Kasumi-1 (cell line): ENCODE measurements at places on chromosomes 4 and X.

GRCh38 chrX:16573781-16574180 is 76.2 kb upstream of the S100G start:
- DNase-seq: no peak

DNA sequence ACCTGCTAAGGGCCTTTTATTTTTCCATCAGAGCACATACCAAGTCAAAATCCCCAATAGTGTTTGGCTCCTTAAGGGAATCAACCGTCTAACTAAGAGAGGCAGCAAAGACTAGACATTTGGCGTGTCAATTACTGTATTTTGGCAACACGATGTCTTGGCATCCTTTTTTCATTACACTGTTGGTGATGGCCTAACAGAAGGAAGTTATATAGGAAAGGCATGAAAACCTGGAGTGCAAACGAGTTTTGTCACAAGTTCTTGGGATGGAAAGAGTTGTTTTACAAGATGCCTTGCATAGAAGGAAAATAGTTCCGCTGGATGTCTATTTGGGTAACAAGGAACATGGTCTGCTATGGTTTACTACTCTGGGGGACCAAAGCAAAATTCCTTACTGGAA is 119.2 kb upstream of the TTC29 start:
- DNase-seq: no peak

GRCh38 chr4:5186271-5187064 is 135.2 kb downstream of the STK32B start:
- DNase-seq: no peak

DNA sequence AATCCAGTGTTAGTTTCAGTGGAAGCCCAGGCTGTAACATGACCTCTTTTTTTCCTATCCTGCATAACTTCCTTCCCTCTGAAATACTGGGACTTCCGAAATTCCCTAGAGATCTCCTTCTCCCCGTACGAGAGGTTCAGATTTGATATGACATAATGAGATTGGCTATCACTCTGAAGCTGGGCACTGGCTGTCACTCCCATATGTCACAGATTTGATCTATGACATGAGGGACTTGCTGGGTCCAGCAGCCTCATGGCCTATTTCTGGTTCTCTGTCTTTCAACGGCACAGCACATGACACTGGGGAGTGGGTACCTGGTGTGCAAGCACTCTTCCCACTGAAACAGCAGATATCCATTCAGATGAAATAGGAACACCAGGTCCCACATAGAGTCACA is 36.7 kb downstream of the PF4 start:
- no peak for DNase-seq

- DNase-seq: no peak
These were observed 74.4 kb downstream of the RNF150 start for GRCh38 chr4:141058591-141059512.

DNA sequence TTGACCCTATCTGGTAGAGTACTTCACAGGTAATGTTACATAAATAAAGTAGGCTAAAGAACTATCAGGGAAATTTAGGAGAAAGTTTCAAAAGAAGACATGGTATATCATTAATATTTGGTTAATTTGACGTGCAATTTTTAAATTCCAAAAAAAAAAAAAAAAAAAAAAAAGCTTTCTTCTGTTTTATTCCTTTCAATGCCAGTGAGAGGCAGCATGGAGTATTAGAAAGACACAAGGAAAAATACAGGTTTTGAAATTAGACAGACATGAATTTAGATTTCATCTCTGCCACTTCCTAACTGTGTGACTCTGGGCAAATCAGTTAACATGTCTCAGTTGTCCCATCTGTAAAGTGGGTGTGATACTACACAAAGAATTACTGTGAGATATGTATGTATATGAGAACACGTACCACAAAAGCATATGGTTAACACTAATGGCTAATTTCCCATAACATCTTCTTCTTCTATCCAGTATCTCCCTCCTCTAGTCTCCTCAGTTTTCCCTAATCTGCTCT is 132.5 kb downstream of the GPC3 start:
- DNase-seq: no peak

DNA sequence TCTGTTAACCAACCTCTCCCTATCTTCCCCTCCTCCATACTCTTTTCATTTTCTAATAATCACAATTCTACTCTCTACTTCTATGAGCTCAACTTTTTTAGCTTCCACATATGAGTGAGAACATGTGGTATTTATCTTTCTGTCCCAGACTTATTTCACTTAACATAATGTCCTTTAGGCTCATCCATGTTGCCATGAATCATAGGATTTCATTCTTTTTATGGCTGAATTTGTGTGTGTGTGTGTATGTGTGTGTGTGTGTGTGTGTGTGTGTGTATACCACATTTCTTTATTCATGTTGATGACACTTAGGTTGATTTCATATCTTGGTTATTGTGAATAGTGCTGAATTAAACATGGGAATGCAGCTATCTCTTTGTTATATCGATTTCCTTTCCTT is 37.4 kb downstream of the RUFY3 start:
- DNase-seq: no peak

DNA sequence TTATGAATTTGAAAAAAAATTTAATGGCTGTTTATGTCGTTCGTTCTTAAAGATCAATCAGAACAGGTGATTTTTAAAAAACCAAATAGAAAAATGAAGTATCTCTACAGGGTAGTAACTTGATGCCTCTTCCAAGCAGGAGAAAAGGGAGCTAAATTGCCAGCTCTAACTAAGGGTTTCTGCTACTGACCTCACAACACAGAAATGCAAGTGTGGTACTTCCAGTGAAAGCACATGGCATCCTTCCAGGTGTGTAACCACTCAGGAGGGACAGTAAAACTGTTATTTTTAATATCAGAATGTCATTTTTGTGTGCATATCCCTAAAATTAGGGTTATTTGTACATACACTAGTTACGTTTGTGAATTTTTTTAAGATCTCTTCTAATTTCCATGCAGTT is 116.8 kb upstream of the ZCCHC13 start:
- DNase-seq: no peak

- no peak for DNase-seq
These were observed 1190.2 kb upstream of the AGA start for GRCh38 chr4:178632415-178632814.

DNA sequence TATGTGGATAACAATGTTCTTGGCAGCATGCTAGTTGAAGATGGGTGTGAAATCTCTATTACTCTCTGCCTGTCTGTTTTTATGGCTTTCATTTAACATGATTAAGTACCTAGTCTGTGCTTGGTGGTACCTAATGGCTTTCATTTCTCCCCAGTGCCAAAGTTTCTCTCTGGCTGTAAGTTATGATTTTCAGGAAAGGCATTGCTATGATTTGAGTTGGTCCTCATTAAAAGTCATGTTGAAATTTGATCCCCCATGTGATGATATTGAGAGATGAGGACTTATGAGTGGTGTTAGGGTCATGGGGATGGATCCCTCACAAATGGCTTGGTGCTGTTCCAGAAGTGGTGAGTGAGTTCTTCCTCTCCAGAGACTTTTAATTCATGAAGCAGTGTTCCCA is 162.4 kb upstream of the IL15 start:
- DNase-seq: no peak
